Activated effector memory CD4-positive, alpha-beta T cell treated with anti-CD3 and anti-CD28 coated beads, Interleukin-2, amount 50 U/mL, for 16 hours (primary cell): ENCODE measurements at places on chromosomes 5 and 9.

- DNase-seq = no peak
Observed at GRCh38 chr5:115838885-115839518, 2.4 kb downstream of the ATG12 start.

DNA sequence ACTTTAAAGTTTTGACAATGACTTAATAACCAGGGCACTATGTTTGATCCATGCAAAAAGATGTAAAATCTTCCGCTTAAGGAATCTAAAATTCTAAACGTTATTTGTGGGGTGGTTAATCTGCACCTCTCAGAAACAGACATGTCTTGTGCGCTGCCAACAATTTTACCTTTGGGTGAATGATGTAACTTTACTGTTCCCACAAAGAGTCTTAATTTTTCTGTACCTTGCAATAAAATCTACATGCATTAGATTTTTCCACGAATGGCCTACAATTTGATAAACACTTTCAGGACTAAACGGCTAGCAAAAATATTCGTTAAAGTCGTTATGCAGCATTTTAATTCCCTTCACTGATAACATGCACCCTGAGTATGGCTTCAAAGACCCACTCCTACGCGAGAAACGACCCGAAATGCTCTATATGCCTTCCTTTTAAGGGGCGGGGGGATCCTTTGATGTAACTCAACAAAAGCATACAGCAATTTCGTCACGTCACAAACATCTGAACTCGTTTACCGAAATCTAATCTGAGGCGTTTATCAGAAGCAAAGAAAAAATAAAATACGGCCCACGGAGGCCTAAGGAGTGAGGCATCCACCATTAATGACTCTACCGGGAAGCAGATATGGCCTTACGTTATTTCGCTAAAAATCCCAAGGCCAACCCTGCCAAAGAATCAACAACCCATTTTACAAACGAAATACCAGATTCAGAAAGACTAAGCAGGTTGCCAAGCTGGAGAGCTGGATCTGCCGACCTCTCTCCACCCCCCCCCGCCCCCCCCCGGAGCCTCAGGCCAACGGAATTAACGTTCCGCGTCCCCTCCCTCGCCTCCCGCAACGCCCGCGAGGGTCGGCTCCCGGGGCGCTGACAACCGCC is 621 bp downstream of the AK6 start:
- no peak for DNase-seq

GRCh38 chr9:17480966-17481365 is 97.9 kb upstream of the SH3GL2 start:
- no peak for DNase-seq

DNA sequence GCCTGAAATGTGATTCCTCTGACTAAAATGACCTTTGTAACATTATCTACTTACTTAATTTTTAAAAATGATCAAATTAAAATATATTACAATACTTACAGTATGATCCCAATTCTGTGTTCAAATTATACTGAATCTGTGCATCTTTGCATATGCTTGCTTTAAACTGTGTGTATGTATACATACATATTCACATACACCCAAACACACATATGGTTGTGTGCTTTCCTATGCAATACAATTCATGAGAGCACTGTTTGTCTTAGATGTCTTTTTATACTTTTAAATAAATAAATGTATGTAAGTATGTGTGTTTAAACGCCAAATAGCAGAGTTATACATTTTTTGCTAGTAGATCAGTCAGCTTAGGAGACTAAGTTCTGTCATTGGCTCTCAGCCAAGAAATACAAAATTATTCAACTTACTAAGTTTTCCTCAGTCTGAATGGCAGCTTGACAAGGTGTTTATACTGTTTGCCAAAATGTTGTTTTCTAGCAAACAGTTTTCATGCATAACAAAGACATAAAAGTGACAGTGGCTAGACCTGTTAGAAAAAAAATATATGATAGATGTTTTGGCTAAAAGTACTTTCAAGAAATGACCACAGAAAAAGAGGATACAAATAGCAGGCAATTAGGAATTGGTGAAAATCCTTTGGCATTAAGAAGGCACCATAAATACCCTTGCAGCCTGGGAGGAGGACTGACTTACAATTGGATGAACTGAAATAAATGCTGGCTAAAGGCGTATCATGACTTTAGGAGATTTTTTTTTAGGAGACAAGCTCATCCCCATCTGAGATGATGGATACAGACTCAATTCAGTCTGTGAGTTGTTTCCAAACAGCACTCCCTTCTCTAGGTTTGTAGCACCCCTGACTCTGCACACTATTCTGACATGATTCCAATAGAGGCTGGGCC is 7.9 kb downstream of the TICAM2 start:
- no peak for DNase-seq

DNA sequence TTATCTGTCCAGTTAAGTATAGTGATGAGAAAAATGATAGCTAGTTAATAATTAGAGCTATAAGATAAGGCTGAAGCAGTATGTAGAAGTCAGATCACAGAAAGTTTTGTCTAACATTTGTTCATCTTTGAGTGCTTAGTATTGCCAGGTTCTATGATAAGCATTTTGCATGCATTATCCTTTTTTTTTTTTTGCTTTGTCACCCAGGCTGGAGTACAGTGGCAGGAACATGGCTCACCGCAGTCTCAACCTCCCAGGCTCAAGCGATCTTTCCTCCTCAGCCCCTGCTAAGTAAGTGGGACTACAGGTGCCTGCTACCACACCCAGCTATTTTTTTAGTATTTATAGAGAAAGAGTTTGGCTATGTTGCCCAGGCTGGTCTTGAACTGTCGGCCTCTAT is 17.5 kb downstream of the BAAT start:
- DNase-seq = no peak

- no peak for DNase-seq
Observed at GRCh38 chr5:174083056-174083827, 37.7 kb downstream of the NSG2 start.

DNA sequence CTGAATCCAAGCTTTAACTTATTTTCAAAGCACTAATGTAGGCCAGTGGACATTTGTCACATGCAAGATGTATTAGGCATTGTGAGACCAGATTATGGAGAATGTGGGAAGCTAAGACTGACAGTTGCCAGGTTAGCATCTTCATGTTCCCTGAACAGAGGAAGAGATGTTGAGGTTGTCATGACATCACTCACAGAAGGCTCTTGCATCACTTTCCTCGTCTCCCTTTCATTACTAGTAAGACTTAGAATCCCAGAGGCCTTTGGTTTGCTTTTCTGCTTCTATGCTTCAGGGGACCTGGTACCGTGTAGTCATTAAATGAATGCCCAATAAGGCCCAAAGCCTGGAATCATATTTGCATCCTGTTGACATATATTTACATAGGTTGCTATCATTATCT is 76.4 kb upstream of the RPS23 start:
- no peak for DNase-seq

GRCh38 chr5:73447530-73448462 is 781 bp downstream of the FOXD1 start:
- DNase-seq = peak; percentile 78

GRCh38 chr5:51383131-51384121 is at the start of gene ISL1:
Gene ISL1 (plus strand): TSS chr5:51383448. CDS start chr5:51383672, 224 bp downstream.
- DNase-seq = no peak

- no peak for DNase-seq
Observed at GRCh38 chr5:61477788-61478187, 145.7 kb downstream of the ZSWIM6 start.

DNA sequence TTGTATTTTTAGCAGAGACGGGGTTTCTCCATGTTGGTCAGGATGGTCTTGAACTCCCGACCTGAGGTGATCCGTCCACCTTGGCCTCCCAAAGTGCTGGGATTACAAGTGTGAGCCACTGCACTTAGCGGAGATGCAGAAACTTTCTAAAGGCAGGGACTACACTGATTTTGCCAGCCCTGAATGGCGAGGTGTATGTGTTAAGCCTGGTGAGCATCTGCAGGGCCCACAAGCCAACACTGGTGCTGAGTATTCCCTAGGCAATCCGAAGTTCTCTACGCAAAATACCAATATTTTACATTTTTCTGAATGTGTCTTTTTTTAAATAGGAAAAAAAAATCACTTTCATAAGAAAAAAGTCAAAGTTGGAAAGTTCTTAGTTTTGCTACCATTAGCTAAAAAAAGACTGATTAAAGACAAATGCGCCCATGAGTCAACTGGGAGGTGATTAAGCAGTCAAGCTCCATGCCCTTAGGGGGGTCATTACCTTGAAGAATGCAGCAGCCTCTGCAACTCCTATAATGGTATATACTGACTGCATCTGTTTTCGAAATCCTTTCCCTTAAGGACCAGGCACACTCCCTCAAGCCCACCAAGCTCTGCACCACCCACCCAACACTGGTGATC is 502.8 kb downstream of the BNC2 start:
- no peak for DNase-seq

GRCh38 chr5:81579262-81579924 is 171.5 kb downstream of the SSBP2 start:
- DNase-seq = no peak

- no peak for DNase-seq
Observed at GRCh38 chr5:586751-587285, 25.3 kb upstream of the CEP72 start.

GRCh38 chr9:18935541-18935940 is 97.5 kb downstream of the SAXO1 start:
- DNase-seq = no peak

GRCh38 chr9:121648172-121648571 is 3.3 kb upstream of the DAB2IP start:
- DNase-seq = no peak

- no peak for DNase-seq
Observed at GRCh38 chr5:66012271-66012670, 85.9 kb downstream of the ERBIN start.

GRCh38 chr5:150288791-150289190 is 782 bp downstream of the CAMK2A start:
- DNase-seq = no peak

DNA sequence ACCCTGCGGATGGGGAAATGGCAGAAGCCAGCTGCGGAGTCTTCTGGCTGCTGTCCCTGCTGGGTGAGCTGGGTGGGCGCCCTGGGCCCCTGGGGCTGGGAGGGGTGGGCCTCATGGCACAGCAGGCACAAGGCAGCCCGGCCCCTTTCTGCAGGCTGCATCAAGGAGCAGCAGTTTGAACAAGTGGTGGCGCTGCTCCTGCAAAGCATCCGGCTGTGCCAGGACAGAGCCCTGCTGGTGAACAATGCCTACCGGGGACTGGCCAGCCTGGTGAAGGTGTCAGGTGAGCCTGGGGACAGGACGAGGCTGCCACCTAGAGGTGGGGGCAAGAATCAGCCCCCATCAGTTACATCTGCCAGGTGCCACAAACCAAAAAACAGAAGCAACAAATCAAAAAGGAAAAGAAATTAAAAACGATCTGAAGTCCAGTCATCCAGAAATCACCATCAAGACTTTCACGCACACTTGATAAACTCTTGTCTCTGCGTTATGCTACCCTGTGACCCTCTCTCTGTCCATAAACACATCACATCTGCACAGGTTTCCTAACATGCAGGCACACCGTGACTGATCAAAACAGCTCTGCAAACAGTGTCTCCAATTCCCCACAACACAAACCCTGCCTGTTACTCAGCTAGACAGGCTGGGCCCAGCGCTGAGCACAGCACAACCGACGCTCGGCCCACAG is 13.9 kb downstream of the REXO4 start:
- DNase-seq = peak; percentile 84

GRCh38 chr5:17444496-17444895 is 53.5 kb upstream of the TAF11L2 start:
- no peak for DNase-seq

- DNase-seq = no peak
Observed at GRCh38 chr9:101625876-101626275, 31.1 kb upstream of the PPP3R2 start.

DNA sequence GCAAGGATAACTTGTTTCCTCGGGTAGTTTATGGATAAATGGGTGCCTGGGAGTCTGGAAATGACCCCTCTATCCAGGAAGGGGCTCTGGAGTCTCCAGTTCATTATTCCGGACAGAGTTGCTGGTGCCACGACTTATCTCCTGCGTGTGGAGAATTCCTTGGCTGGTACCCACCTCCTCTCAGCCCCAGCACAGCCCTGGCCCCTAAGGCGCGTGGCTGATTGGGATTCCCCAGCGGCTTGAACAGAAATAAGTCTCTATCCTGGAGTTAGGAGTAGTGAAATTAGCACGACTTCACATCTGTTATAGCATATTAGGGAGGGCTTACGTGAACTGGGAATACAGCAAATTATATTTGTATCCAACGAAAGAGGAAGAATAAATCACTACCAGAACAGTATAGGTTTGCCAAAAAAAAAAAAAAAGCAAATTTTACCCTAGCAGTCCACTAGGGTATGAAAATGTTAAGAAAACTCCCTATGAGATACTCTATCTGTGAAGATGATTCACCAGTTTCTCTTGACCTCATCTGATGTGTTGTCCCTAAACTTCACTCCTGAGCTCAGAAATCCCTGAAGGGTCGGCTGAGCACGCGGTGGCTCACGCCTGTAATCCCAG is 172.5 kb upstream of the OTULINL start:
- no peak for DNase-seq

GRCh38 chr5:98296426-98296825 is 477.0 kb upstream of the RGMB start:
- no peak for DNase-seq

DNA sequence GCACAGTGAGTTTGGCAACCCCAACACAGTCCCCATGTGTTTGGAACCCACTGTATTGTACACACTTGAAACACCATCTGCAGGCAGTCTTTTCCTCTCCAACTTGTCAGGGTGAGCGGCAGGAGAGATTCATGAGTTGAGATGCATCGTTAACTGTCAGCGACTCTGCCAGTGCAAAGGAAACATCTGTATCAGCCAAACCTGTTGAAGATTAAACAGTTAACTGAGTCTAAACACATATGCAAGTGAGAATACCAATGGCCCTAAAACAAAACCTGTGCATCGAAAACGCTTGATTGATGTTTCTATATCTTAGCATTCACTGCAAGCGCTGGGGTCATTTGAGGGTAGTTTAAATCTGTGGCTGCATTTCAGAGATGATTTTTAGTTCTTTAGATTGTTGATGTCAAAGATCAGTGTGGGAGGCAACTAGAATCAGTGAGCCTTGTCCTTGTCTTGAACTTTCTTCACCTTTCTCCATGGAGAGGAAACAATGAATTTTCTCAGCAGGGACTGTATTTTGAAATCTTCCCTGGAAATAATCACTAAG is 41.3 kb upstream of the PAM start:
- no peak for DNase-seq

GRCh38 chr9:112743216-112743836 is 7.2 kb upstream of the SNX30 start:
- DNase-seq = no peak

DNA sequence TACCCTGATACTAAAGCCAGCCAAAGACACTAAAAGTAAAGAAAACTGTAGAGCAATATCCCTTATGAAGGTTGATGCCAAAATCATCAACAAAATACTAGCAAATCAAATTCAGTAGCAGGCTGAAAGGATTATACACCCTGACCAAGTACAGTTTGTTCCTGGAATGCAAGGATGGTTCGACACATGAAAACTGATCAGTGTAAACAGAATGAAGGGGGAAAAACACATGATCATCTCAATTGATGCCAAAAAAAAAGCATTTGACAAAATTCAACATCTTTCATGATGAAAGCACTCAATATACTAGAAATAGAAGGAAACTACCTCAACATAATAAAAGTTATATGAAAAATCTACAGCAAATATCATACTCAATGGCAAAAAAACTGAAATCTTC is 43.5 kb upstream of the LRRC14B start:
- no peak for DNase-seq

GRCh38 chr5:177496070-177496726 is 1.2 kb downstream of the PDLIM7 start:
- no peak for DNase-seq
